ENCODE measurements at places on chromosomes 2 and 18.
A peak's percentile ranks its signal among the peaks of the same experiment; 100 is the strongest.

- no peak for DNase-seq
Measured at GRCh38 chr2:165941827-165942226, 11.7 kb downstream of the TTC21B start.

DNA sequence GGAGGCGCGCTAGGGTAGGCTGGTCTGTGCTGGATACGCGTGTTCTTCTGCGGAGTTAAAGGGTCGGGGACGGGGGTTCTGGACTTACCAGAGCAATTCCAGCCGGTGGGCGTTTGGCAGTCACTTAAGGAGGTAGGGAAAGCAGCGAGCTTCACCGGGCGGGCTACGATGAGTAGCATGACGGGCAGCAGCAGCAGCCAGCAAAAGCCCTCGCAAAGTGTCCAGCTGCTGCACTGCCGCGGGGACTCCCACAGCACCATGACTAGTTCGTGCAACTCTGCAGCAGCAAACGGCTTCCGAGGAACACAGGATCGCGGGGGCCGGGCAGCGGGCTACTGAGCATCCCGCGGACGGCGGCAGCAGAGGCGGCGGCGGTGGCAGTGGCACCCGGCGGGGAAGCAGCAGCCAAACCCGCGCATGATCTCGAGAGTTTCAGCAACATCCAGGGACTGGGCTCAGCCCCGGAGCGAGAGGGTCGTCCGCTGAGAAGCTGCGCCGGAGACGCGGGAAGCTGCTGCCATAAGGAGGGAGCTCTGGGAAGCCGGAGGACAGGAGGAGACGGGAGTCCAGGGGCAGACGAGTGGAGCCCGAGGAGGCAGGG is 368 bp downstream of the TMEFF2 start:
- DNase-seq: no peak

GRCh38 chr18:44807766-44808165 is 127.1 kb downstream of the SETBP1 start:
- peak; percentile 50 for DNase-seq

DNA sequence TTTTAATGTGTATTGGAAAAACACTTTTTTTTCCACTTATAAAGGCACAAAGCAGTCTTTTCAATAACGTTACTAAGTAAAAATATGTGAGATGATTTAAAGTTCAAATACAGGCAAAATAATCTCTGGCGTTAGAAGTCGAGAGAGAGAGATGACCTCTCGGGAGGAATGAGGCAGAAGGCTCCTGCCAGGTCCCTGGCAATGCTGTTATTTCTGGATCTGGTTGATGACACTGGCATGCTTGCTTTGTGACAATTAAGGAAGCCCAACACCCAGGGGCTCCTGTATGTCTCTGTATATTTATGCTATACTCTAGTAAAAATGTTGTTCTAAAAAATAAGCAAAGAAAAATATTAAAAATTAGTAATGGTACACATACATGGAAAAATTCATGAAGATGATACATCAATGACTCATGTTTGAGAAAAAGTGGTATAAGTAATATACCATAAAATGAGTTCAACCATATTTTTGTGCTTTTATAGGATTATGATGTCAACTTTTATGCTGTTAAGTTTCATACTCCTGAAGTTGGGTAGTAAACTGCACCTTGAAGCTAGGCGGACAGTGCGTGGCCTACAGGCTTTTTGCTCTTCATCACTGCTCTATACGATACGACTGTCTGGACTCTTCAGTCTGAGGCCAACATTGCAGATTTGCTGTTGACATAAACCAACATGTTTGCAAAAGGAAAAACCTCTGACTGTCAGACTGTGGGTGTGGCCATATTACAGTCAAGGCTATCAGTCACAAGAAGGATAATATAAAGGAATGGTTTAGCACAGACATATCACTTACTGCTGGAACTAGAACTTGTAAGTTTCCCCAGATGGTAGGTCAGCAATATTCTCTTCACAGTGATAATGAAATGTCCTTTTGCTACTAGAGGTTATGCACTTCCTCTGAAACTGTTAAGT is 19.8 kb downstream of the VPS4B start:
- DNase-seq: no peak

DNA sequence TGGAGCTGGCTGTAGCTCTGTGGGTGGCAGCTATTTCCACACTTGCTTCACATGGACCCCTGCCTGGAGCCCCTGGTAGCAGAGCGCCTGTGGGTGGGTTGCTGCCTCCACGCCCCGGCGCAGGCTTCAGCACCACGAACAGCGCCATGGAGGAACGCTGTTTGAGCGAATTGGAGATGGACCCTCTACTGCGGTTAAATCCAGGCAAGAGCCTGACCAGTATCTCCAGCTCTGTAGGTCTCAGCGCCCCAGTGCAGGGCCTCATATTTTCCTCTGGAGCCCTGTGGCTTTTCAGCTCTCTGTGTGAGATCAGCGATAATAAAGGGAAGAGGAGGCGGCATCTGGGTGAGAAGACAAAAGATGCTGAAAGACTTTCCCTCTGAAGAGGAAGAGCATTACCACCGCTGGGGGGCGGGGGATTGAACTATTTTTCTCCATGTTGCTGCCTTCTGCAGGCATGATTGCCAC is 12.0 kb downstream of the ONECUT2 start:
- DNase-seq: peak; percentile 31

DNA sequence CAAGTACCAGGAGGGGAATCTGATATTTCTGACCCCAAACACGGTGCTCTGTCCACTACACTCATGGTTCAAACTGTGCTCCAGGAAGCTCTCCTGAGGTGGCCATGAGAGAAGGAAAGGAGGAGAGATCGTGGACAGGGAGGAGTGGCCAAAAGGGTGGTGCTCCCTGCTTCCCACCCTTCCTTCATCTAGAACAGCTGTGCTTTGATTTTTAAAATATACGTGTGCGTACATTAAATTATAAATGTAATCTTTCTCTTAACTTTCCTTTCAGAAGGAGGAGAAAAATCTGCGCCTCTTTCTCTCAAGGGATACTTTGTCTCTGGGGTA is 8.2 kb upstream of the CHRNA1 start:
- no peak for DNase-seq

DNA sequence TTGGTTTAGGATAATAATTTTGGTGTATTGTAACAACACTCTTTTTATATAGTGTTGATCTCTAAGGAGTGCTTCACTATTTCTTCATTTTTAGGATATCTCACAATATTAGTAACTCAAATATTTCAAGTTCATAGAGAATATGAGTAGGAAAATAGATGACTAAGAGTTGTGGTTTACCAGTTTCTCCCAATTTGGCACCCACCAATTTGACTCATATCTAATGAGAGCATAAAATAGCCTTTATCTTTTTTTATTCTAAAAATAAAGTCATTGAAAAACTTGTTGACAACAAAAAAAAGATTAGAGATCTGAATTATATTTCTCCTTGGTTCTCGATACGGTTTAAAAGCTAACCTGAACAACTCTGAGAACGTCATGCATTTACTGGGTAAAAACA is 204.0 kb downstream of the PARD3B start:
- no peak for DNase-seq

DNA sequence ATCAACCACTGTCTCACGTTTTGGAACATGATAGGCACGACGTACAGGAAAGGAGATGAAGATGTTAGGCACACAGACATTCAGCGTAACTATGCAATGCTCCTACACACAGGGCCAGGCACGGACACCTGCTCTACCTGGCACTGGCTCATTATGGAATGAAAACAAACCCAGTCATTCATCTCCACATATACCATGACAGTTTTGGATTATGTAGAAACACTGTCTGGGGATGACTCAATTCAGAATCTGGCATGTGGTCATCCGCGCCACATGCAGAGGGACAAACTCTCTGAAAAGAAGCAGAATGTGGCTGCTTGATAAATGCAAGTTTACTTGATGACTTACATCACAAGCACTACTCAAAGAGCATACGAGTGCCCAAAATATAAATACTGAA is 29.5 kb upstream of the NFU1 start:
- DNase-seq: no peak

Measured in Caco-2 (cell line).